Retina (tissue), 1 donor: ENCODE measurements at places on chromosomes 3 and 15.
A peak's percentile ranks its signal among the peaks of the same experiment; 100 is the strongest.

DNA sequence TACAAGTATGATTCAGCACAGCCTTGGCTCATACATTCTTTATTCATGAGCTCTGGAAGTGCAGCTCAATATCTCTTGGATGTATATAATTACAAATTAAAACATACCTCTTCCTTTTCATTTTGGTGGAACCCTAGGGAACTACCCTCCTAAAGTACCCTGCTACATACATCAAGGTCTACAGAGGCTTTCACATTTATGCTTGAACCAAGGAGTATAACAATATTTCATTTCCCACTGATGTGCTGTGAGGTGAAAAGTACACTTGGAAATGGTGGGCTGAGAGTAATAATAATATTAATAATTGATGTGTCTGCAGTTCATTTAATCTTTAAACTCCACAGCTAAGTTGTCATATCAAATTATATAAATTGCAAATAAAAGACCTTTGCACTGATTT is 142.2 kb upstream of the LRRC3B start:
- no peak for DNase-seq

DNA sequence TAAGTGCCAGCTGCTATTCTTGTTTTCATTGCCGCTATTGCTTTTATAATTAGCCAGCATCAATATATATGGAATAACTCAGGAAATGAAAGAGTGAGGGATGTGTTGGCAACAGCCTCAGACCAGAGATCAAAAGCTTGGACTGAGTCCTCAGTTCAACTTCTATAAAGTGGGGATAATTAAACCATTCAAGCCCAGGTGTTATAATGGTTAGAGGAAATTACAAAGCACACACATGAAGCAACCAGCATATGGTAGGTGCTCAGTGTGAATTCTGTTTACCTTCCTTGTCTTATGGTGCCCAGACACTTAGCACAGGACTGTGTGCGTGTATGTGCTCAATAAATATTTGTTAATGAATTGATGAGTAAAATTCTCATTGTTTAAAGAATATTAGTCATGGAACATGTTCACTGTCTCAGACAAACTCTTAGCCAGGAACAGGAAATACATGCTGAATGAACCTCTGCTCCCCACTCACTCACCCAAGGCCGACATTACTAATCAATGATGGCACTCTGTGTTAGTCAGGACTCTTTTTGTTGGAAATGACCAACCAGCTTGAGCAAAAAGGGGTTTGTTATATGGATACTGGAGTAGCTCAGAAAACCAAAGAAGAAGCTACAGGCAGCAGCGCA is 16.7 kb upstream of the CCDC174 start:
- no peak for DNase-seq

DNA sequence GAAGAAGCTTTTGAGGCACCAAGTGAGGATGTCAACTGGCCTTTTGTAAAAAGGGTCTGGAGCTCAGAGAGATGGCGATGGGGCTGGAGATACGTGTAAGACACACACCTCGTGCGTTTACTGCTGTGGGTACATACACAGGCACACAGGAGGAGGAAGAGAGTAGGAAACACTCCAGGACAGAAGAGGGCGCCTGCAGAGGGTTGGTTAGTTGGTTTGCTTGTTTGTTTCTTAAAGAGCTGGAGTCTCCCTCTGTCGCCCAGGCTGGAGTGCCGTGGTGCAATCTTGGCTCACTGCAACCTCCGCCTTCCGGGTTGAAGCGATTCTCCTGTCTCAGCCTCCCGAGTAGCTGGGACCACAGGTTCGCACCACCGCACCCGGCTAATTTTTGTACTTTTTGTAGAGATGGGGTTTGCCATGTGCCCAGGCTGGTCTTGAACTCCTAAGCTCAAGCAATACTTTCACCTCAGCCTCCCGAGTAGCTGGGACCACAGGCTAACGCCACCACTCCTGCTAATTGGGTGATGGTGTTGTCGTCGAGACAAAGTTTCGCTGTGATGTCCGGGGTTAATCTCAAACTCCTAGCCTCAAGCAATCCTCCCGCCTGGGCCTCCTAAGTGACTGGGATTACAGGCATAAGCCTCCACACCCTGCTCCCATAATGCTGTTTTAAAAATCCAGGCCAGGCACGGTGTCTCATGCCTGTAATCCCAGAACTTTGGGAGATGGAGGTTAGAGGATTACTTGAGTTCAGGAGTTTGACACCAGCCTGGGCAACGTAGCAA is 1.3 kb upstream of the PRR20G start:
- DNase-seq, result peak; percentile 12

GRCh38 chr3:32820430-32820829 is 2.6 kb downstream of the TRIM71 start:
- peak; percentile 13 for DNase-seq

GRCh38 chr3:132180337-132180791 is 136.8 kb upstream of the ACP3 start:
- peak; percentile 47 for DNase-seq

DNA sequence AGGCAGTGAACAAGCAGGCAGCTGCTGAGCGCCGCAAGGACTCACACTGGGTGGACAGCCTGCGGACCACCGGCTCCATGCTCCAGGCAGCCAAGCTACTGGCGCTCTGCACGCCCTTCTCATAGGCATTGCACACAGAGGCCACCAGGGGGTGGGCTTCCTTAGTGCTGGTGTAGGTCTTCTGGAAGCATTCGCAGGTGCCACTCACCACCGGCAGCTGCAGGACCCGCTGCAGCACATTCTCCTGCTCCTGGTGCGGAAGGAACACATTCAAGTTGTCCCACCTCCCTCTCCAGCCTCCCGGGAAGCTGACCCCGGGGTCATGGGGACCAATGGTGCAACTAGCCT is 6.0 kb downstream of the PLIN1 start:
- peak; percentile 60 for DNase-seq

DNA sequence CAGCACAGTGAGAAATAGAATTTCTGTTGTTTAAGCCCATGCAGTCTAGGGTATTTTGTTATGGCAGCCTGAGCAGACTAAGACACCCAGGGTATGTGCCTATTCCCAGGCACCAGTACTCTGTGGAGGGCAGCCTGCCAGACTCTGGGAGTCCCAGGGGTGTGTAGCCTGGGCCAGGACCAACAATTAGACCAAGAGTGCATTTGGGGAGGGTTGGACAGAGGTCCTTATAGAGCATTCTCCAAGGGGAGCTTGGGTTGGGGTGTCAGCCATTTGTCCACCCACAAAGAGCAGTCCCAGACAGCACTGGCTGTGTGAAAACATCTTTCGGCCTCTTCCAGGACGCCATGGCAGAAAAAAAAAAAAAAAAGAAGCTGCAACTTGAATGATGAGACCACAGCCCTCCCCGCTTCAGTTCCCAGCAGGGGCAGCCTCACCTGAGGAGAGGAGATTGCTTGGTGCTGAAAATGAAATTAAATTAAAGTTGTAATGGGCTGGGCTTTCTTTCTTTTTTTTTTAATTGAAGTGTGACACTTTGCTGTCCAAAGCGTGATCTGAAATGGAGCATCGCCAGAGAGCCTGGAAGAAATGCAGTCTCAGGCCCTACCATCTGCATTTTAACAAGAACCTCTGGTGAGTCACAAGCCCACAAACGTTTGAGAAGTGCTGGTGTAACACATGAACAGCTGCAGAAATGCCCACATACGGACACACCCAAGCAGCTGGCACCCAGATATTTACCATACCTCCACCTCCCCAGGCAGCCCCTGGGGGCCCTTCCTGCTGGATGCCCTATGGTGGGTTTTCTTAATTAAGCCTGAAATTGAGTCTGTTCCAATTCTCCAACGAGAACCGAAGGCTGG is 21.3 kb upstream of the CAV3 start:
- no peak for DNase-seq
